ENCODE measurements at places on chromosomes 1 and 21. TPM values are rescaled to one million over a fixed set of nuclear protein-coding genes. Genes with fewer than 3 reads are reported as not detected.

KCNJ9 gene
- total RNA-seq, result not detected

DNA sequence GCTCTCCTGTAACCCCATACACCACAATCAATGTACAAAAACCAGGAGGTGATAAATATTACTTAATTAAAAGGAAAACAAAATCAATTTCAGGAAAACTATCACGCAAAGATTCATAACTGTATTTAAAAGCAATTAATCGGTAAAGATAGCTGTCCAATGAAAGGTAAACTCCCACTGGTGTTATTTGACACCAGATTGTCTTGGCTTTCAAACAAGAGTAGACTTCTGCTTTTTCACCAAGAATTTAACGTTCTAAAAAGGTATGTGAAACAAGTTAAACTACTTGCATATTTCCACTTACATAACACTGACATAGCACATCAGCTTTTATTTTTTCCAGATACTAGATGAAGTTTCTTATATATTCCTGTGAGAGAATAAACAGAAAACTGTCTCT, 3.5 kb downstream of the PLPP3 start:
- no peak for DNase-seq

PSEN2 gene
- total RNA-seq, result 98.9 TPM

- no peak for DNase-seq
Observed at GRCh38 chr21:33010931-33011330, 14.8 kb upstream of the OLIG2 start.

GRCh38 chr21:25964015-25964414, 206.6 kb downstream of the APP start:
- DNase-seq, result no peak
